ENCODE measurements at places on chromosomes 12 and 14. TPM values are rescaled to one million over a fixed set of nuclear protein-coding genes. Genes with fewer than 3 reads are reported as not detected.

RIPK3 gene
- total RNA-seq, result 12.0 TPM

RNASE3 gene
- total RNA-seq, result not detected

WNT1 gene
- total RNA-seq, result not detected

RAPGEF3 gene
- total RNA-seq, result 4.5 TPM

TPPP2 gene
- total RNA-seq, result not detected

A2M gene
- not detected for total RNA-seq

Data from activated CD4-positive, alpha-beta T cell treated with anti-CD3 and anti-CD28 coated beads, Interleukin-2, amount 10 ng/mL, durations not matched to agents 24 days and 14 days (primary cell).